ENCODE measurements at places on chromosomes 4 and X. TPM values are rescaled to one million over a fixed set of nuclear protein-coding genes. Genes with fewer than 3 reads are reported as not detected.

DNA sequence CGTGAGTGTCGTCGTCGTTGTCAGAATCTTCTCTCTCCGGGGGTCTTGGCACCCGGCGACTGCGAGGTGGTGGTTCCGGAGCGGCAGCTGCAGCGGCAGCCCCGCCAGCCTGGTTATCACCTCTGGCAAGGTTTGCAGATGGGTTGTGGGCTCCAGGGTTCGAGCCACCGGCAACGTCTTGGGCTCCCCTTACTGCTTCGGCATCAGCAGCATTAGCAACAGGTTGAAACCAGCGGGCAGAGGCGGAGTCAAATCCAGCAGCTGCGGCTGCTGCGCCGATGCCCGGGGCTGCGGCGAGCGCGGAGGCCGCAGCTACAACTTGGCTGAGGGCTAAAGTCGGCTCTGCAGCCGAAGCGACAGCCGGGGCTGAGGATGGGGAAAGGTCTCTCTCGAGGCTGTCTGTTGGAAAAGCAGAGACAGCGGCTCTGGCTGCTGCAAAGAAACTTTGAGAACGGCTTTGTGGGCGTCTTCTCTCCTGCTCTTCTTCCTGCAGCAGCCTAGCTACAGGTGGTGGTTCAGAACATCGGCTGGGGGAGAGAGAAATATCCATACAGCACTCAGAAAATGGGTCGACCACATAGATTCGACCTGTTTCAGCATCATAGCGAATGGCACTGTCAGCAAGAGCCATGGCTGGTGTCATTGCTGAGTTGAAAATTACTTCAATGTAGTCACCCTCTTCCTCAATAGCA, 3.6 kb downstream of the IRS4 start:
- no peak for DNase-seq

SMAD1 gene
- total RNA-seq: 13.4 TPM

EDA2R gene
- total RNA-seq: 2.1 TPM

DNA sequence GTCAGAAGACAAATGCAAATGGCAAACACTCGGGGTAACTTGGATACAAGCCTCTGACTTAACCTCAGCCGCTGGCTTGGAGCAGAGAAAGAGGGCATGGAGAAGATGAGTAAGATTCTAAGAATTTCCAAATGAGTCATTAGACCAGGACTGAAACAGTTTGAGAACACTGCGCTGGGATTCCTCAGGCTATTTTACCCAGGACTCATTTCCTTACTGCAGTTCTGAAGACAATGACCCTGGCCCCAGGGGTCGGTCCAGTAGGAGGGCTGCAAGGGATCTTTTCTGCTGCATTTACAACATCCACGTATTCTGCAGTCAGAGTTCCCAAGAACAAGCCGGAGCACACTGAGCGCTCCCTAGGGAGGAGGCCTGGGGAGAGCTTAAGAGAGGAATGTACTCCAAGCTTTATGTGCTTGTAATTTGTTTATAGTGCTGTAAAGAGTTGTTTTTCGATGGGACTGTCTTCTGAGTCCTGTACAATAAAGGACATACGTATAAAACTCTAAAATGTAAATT, 27.3 kb upstream of the SORBS2 start:
- peak; percentile 96 for DNase-seq

GRCh38 chrX:66915893-66916292, 277.0 kb upstream of the EDA2R start:
- no peak for DNase-seq

UXT gene
- total RNA-seq: 97.5 TPM

DNA sequence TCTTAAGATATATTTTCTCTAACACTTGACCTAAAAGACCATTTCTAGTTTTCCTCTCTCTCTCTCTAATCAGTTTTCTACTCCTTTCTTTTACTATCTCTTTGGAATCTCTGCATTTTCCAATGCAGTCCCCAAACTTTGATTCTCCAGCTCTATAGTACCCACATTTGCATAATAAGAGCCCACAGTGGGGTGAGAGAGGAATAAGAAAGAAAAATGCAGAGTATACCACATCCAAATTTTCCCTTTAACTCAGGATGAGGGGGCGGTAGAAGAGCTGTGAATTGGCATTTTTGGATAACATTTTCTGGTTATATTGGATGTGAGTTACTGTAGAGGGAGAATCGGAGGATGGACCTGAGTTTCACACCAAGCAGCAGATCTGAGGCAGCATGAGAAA, 74.4 kb upstream of the SOD3 start:
- DNase-seq: no peak

GPR82 gene
- not detected for total RNA-seq

- no peak for DNase-seq
Observed at GRCh38 chrX:632366-633042, 1.9 kb downstream of the SHOX start.

- DNase-seq: no peak
Observed at GRCh38 chr4:89216866-89217265, 90.7 kb downstream of the GPRIN3 start.

DNA sequence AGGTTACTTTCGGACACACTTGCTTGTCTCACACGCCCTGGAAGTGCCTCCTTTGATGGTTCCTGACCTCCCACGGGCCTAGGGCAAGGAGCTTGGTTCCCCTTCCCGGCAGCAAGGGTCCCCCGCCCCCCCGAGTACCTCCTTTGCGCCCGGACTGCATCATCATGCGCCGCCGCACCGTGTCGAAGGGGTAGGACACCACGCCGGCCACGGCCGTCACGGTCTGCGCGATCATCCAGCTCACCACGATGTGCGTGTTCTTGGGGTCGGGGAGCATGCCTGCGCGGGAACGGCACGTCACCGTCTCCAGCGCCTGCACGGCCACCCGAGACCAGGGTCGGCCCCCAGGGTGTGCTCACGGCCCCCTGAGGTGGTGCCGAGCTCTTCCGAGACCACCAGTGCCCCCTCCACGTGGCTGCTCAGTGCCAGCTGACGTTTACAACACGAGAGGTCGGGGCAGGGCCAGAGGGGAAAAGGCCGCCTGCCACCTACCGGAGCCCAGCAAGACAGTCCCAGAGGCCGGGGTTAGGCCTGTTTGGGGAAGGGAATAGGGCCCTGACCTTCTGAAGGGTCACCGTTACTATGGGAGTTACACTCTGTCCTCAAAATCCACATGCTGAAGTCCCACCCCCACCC, 4.7 kb downstream of the SLC25A6 start:
- no peak for DNase-seq

GRCh38 chr4:85107553-85107952, 141.1 kb upstream of the WDFY3 start:
- DNase-seq: no peak

FAM114A1 gene
- 89.1 TPM for total RNA-seq
